Activated naive CD4-positive, alpha-beta T cell treated with anti-CD3 and anti-CD28 coated beads, Interleukin-2, amount 10 ng/mL, durations not matched to agents 5 hours and 36 hours (primary cell): ENCODE measurements at places on chromosomes 3 and 15. TPM values are rescaled to one million over a fixed set of nuclear protein-coding genes. Genes with fewer than 3 reads are reported as not detected.

GASK1A gene
- total RNA-seq: not detected

SLC24A5 gene
- not detected for total RNA-seq

SEMA3F gene
- not detected for total RNA-seq

FAM162A gene
- 60.3 TPM for total RNA-seq

MKRN2OS gene
- total RNA-seq: not detected

AADACL2 gene
- not detected for total RNA-seq

A4GNT gene
- not detected for total RNA-seq

FOXB1 gene
- total RNA-seq: 0.86 TPM
